Chondrocyte (in vitro differentiated cells): ENCODE measurements at places on chromosomes 2 and 18. TPM values are rescaled to one million over a fixed set of nuclear protein-coding genes. Genes with fewer than 3 reads are reported as not detected.

The IL37 gene
- total RNA-seq = not detected in 3 replicates

The HOXD3 gene
- not detected in 3 replicates for total RNA-seq

The L3MBTL4 gene
- total RNA-seq = 0.41 to 1.9 TPM (median 1.0 TPM) in 3 replicates

The POTEE gene
- total RNA-seq = 0.15 to 1.2 TPM (median 0.92 TPM) in 3 replicates

The RNF149 gene
- total RNA-seq = 26.2 to 28.3 TPM (median 26.8 TPM) in 3 replicates

The DYTN gene
- not detected in 3 replicates for total RNA-seq

The TBR1 gene
- total RNA-seq = not detected in 3 replicates

The IFIH1 gene
- total RNA-seq = 1.8 to 4.2 TPM (median 2.1 TPM) in 3 replicates

The HOXD9 gene
- total RNA-seq = not detected in 3 replicates

The COL3A1 gene
- total RNA-seq = 7,827 to 10,007 TPM (median 8,099 TPM) in 3 replicates

The CD8B gene
- total RNA-seq = not detected in 3 replicates

The NYAP2 gene
- 0.05 TPM in 1 of 3 replicates, not detected in the others for total RNA-seq

The CPS1 gene
- total RNA-seq = 4.3 to 15.2 TPM (median 4.6 TPM) in 3 replicates

The RND3 gene
- total RNA-seq = 65.1 to 125 TPM (median 124 TPM) in 3 replicates

The ALPI gene
- total RNA-seq = not detected in 3 replicates

The ZSWIM2 gene
- total RNA-seq = not detected in 3 replicates

The KIAA2012 gene
- not detected in 3 replicates for total RNA-seq

The HOXD12 gene
- total RNA-seq = not detected in 3 replicates

The ABCB6 gene
- 27.1 to 39.0 TPM (median 27.4 TPM) in 3 replicates for total RNA-seq

The ZNF521 gene
- 29.7 to 56.7 TPM (median 31.6 TPM) in 3 replicates for total RNA-seq

The SUCLG1 gene
- 38.3 to 46.0 TPM (median 39.0 TPM) in 3 replicates for total RNA-seq

The VWA3B gene
- not detected in 3 replicates for total RNA-seq

The SERPINB13 gene
- not detected in 3 replicates for total RNA-seq

The PIEZO2 gene
- total RNA-seq = 115 to 147 TPM (median 142 TPM) in 3 replicates

The PLB1 gene
- total RNA-seq = 4.4 to 8.2 TPM (median 5.8 TPM) in 3 replicates

The DYSF gene
- total RNA-seq = 83.0 to 115 TPM (median 112 TPM) in 3 replicates

The MLPH gene
- 3.7 to 6.1 TPM (median 5.6 TPM) in 3 replicates for total RNA-seq

The ABCG5 gene
- not detected in 3 replicates for total RNA-seq

The ARHGAP25 gene
- total RNA-seq = 0.31 to 0.50 TPM in 2 of 3 replicates, not detected in the other

The CAPN14 gene
- 0.10 to 0.39 TPM (median 0.15 TPM) in 3 replicates for total RNA-seq

The IL1RL1 gene
- total RNA-seq = not detected in 3 replicates

The REG3A gene
- not detected in 3 replicates for total RNA-seq

The TXNDC2 gene
- 0.17 to 0.41 TPM (median 0.28 TPM) in 3 replicates for total RNA-seq

The LRRFIP1 gene
- total RNA-seq = 84.7 to 97.5 TPM (median 91.5 TPM) in 3 replicates

The SP140 gene
- 0.60 TPM in 1 of 3 replicates, not detected in the others for total RNA-seq

The TWIST2 gene
- 1.8 to 9.1 TPM (median 2.4 TPM) in 3 replicates for total RNA-seq

The NAT8 gene
- not detected in 3 replicates for total RNA-seq

The YPEL5 gene
- total RNA-seq = 75.3 to 93.3 TPM (median 82.8 TPM) in 3 replicates

The ZNF396 gene
- total RNA-seq = 1.4 to 1.5 TPM (median 1.4 TPM) in 3 replicates

The LYPD1 gene
- 4.1 to 5.0 TPM in 2 of 3 replicates, not detected in the other for total RNA-seq

The MTX2 gene
- total RNA-seq = 19.4 to 21.3 TPM (median 19.5 TPM) in 3 replicates
